ENCODE measurements at places on chromosomes 6 and 20. TPM values are rescaled to one million over a fixed set of nuclear protein-coding genes. Genes with fewer than 3 reads are reported as not detected.
A peak's percentile ranks its signal among the peaks of the same experiment; 100 is the strongest.

- DNase-seq = no peak
Observed at GRCh38 chr20:34954904-34955230, 739 bp downstream of the GSS start.

DNA sequence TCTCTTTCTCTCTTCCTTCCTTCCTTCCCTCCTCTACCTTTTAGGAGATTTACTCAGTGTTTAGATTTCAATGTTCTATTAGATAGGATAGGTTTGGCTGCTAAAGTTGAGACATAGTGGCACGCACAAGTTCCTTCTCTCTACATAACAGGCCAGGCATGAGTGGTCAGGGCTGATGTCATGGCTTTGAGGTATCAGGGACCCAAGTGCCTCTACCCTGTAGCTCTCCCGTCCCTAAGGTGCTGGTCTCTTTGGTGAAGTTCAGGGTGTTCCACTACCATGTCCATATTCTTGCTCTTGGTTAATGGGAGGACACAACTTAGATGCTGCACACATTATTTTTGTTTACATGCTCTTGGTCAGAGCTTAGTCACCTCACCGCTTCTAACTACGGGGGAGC lies 245.3 kb downstream of the QKI start:
- no peak for DNase-seq

PPP1R11 gene
- 78.7 TPM for polyA plus RNA-seq

TGM3 gene
- polyA plus RNA-seq = not detected

TMEM217 gene
- 0.24 TPM for polyA plus RNA-seq

BPIFB2 gene
- not detected for polyA plus RNA-seq

GRCh38 chr6:90291565-90291964 lies 5.1 kb downstream of the BACH2 start:
- DNase-seq = no peak

- no peak for DNase-seq
Observed at GRCh38 chr6:77106992-77107391, 356.3 kb downstream of the HTR1B start.

C6orf132 gene
- polyA plus RNA-seq = 4.4 TPM

DCDC2 gene
- 0.23 TPM for polyA plus RNA-seq

DNA sequence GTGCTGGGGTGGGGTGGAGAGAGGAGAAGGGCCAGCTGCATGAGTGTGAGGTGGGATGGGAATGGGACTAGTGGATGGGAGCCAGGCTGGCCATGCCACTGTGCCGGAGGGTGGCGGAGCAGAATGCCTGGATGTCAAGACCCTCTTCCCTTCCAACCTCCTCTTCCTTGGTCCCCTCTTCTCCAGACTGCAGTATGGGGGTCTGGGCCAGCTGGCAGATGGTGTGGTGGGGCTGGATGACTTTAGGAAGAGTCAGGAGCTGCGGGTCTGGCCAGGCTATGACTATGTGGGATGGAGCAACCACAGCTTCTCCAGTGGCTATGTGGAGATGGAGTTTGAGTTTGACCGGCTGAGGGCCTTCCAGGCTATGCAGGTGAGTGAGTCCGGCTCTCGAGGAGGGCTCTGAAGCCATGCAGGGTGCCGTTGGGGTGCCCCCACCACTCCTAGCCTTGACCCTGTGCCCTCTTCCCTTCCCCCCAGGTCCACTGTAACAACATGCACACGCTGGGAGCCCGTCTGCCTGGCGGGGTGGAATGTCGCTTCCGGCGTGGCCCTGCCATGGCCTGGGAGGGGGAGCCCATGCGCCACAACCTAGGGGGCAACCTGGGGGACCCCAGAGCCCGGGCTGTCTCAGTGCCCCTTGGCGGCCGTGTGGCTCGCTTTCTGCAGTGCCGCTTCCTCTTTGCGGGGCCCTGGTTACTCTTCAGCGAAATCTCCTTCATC lies 7.7 kb downstream of the DDR1 start:
- DNase-seq = no peak

- no peak for DNase-seq
Observed at GRCh38 chr20:2311329-2311728, 15.5 kb downstream of the TGM3 start.

- no peak for DNase-seq
Observed at GRCh38 chr6:21529431-21529830, 64.1 kb upstream of the SOX4 start.

- no peak for DNase-seq
Observed at GRCh38 chr6:113558966-113559365, 298.2 kb upstream of the MARCKS start.

DNA sequence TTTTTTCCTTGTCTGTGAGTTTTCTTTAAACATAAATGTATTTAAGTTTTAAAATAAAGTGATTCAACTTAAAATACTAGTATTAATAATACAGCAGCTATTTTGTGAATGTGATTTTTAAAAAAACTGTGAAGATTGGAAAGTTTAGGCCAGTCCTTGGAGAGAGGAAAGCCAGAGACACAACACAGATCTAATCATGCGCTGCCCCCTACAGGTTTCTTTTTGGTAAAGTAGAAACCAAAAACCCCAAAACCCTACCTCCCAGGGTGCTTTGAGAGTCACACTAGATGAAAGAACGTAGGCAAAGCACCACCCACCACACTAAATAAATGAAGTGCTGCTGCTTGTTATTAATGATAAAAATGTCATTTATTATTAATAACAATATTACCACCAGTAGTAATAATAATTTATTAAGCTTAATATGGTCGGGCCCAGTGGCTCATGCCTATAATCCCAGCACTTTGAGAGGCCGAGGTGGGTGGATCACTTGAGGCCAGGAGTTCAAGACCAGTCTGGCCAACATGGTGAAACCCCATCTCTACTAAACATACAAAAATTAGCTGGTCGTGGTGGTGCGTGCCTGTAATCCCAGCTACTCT lies 33.7 kb downstream of the SLC9A8 start:
- DNase-seq = no peak

GRCh38 chr6:166757232-166758135 lies 130.4 kb upstream of the RPS6KA2 start:
- no peak for DNase-seq

PDE10A gene
- polyA plus RNA-seq = 1.8 TPM

DNA sequence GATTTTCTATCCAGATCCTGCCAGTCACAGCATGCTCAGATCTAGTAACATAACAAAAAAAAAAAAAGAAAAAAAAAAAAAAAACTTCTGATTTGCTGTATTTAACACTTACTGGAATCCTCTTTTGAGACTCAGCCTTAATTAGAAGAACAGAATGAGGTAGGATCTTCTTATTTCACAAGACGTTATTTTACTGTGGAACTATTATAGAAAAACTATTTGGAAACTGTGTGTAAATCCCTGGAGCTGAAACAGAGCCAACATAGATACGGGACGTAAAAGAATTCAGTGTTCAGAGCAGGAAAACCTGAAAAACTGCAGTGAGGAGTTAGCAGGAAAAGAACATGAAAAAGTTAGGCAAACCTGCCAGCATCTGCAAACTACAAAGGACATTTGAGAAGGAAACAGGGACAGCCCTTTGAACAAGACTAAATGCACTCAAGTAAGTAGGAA lies 3.4 kb upstream of the ZNF217 start:
- DNase-seq = no peak

DNA sequence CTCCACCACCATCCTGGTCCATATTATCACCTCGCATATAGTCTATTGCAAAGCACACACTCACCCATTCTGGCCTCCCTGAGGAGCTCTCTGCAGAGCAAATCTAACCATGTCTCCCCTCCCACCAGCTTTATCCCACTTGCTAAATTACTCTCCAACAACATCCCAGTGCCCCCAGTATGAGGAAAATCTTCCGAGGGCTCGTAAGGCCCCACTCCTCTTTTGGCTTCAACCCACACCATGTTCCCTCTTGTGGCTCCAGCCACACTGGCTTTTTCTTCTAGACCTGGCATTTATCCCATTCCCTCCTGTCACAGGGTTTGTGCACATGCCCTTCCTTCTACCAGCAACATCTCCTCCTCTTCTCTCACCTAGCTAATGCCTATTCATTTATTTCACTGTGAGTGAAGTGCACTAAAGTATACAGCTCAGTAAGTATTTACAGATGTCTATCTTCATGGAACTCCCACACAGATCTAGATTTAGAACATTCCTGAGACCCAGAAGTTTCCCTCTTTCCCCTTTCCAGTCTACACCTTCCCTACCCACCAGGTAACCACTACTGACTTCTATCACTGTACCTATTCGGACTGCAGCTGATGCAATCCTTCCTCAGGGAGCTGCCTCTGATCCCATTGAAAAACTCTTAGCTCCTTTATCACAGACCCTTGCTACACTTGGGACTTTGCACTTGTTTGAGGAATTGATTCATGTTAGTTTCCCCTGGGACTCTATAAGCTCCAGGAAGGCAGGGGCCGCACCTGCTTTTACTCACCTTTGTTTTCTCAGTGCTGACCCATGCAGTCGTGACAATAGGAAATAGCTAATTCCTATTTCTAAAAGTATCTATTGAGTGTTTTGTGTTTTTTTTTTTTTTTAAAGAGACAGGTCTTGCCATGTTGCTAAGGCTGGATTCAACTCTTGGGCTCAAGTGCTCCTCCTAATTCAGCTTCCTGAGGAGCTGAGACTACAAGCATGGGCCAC lies 15.5 kb downstream of the MRPL14 start:
- no peak for DNase-seq

TUBE1 gene
- 19.5 TPM for polyA plus RNA-seq

- no peak for DNase-seq
Observed at GRCh38 chr20:6671829-6672228, 95.7 kb upstream of the BMP2 start.

- no peak for DNase-seq
Observed at GRCh38 chr6:164346631-164347030, 932.1 kb downstream of the QKI start.

DNA sequence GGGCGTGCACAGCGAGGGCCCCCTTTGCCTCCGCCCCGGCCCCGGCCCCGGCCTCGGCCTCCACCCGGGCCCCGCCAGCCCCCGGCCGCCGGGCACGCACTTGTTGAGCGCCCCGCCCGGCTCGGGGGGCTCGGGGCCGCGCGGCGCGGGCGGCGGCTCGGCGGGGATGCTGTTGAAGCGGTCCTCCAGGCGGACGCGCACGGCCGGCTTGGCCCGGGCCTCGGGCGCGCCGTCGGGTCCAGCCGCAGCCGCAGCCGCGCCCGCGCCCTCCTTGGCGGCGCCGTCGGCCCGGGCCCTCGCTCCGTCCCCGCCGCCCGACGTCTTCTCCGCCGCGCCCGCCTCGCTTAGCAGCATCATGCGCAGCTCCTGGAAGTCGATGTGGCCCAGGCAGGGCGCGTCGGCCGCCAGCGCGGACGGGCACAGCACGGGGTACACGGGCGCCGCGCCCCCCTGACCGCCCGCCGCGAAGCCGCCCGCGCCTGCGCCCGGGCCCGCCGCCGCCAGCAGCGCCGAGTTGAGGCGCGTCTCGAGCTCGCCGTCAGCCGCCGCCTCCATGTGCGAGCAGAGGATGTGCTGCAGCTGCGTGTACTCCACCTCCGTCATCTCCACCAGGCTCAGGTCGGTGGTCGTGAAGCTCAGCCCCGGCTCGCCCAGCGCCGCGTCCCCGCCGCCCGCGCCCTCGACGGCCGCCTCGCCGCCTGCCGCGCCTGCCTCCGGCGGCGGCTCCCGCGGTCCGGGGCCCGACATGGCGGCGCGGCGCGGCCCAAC lies 514 bp downstream of the TCFL5 start:
- DNase-seq = no peak

DNA sequence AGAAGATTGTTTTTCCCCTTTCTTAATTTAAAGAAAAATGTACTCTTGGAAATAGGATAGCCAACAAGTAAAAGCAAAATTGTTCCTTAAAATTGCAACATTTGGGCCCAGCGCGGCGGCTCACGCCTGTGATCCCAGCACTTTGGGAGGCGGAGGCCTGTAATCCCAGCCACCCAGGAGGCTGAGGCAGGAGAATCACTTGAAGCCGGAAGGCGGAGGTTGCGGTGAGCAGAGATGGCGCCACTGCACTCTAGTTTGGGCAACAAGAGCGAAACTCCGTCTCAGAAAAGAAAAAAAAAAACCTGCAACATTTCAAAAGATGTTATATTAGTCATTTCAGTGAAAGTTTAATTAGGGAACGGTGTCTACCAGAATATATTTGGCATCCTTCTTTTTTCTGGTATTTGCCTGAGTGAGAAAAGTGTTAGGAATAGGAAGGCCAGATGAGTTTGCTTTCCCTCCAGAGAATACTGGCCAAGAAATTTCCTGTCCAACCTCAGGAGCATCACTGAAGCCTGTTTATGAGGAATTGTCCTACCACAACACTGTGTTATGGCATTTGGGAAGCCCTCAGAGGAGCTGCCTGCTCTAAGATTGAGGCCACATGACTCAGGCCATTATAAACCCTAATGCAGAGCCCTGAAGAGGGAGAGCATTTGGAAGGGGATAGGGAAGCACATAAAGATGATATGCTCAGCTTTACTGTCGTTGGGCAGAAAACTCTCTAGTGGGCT lies 1.2 kb upstream of the GJA1 start:
- DNase-seq = no peak

MCCD1 gene
- polyA plus RNA-seq = not detected

RIPPLY2 gene
- 2.5 TPM for polyA plus RNA-seq

ENPP4 gene
- polyA plus RNA-seq = 11.6 TPM

- no peak for DNase-seq
Observed at GRCh38 chr6:150666071-150666470, 66.4 kb downstream of the PLEKHG1 start.

DNA sequence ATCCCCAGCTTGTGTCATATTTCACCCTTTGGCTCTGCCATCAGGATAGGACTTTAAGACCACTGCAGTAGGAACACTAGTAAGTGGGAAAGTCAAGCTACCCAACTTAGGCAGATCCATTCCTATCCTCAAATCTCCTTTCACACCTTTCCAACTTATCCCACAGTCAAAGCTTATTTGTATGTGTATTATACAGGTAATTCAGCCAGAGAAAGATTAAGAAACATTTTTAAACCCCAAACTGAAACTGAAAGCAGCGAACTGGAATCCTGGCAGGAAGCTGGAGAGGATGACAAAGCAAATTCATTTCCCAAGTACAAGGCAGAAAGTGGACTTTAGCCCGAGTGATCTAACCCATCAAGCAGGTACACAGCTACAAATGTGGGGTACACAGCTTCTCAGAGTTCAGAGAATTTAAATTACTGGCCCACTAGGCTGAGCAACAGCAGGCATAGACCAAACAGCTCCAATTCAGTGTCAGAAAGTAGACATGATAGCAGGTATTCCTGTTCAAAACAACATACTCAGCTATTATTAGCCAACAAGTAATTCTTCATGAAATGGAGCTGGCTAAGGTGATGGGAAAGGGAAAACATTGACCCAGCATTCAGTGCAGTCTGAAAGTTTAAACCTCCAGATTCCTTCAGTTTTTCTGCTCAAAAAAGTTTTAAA lies 39.1 kb downstream of the ILRUN start:
- DNase-seq = peak; percentile 53

- no peak for DNase-seq
Observed at GRCh38 chr6:5338177-5338960, 77.1 kb downstream of the FARS2 start.

GRCh38 chr6:31794866-31795615 lies 511 bp downstream of the VARS1 start:
- no peak for DNase-seq

- no peak for DNase-seq
Observed at GRCh38 chr6:105226598-105227294, 46.9 kb upstream of the POPDC3 start.

All from urinary bladder (tissue), 4 donors.